ENCODE measurements at places on chromosomes 13 and 19.
A peak's percentile ranks its signal among the peaks of the same experiment; 100 is the strongest.

GRCh38 chr19:10620786-10621185 is 4.6 kb upstream of the SLC44A2 start:
- DNase-seq, result no peak

DNA sequence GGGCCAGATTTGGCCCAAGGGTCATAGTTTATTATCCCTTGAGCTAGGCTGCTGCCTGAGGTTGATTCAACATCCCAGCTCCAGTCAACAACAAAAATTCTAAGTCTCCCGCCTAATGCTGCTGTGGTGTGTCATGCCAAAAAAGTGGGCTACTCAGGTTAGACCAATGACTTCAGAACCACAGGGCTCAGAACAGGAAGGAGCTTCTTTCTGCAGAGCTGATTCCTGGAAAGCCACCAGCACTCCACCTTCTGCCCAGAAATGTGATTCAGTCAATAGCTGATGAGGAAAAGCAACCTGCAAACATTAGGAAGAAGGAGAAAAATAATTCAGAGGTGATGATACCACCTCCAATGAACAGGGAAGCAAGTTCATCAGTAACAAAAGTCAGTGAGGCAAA is 56.1 kb upstream of the SERPINE3 start:
- no peak for DNase-seq

GRCh38 chr19:47798904-47799266 is 5.5 kb downstream of the TPRX1 start:
- DNase-seq, result no peak

GRCh38 chr13:75985132-75985531 is 349.0 kb downstream of the LMO7 start:
- DNase-seq, result no peak

GRCh38 chr13:20465218-20465879 is 60.3 kb downstream of the CRYL1 start:
- no peak for DNase-seq

DNA sequence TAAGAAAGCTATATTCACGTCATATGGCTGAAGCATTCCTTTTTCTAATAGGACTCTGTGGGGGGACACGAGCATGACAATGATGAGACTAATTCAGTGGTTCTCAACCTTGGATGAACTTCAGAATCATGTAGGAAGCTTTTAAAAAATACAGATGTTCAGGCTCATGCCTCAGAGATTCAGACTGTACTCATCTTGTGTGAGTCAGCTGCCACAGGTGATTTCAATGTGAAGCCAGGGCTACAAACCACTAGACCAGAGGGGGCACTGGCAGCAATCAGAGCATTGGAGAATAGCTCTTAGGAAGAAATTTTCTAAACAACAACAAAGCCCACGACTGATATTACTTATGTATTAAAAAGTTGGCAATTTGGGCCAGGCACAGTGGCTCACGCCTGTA is 91.7 kb downstream of the SERP2 start:
- no peak for DNase-seq

- DNase-seq, result no peak
Observed at GRCh38 chr13:40933508-40934204, 85.5 kb downstream of the ELF1 start.

DNA sequence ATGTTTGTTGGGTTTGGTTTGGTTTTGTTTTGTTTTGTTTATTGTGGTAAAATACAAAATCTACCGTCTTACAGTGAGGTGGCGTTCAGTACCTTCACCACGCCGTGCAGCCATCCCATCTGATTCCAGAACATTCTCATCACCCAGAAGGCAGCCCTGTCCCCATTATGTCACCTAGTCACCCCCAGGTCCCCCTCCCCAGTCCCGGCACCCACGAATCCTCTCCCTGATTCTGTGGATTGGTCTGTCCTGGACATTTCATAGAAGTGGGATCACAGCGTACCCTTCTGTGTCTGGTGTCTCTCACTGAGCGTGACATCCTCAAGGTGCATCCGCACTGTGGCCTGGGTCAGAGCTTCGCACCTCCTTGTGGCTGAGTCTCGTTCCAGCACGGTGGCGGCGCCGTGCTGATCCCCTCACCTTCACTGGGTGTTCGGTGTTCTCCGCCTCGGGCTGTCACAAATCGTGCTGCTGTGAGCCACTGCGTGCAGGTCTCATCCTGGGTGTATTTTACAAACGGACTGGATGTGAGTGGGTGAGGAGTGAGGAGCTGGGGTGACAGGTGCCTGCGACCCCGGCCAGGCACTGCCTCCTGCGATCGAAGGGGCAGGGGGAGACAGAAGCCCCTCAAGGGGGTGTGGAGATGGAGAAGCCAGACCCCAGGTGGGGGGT is 580 bp upstream of the TEKTIP1 start:
- no peak for DNase-seq

DNA sequence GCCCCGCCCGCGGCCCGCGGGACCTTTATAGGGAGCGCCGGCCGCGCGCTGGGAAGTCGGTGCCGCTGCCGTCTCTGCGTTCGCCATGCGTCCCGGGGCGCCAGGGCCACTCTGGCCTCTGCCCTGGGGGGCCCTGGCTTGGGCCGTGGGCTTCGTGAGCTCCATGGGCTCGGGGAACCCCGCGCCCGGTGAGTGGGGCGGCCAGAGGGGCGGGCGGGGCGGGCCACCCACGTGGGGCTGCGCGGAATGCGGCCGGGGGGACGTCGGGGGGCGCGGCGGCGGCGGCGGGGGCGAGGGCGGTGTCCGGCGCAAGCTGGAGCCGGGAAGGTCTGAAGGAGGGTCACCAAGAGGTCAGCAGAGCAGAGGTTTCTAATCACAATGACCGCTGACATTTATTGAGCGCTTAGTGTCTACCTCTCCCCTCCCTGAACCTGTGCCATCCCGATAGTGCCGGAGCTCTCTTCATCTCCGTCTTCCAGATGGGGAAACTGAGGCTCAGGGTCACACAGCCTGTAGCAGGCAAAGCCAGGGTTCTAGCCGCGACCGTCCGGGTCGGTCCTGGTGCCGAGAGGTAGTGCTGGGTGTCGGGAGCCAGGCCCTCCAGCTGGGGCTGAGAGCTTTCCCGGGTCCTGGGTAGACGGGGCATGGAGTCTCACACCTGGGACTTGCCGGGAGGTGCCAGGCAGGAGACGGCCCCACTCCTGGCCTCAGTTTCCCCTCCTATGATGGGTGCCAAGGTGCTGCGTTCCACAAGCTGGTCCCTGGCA is at the start of gene FSTL3:
TSS of gene FSTL3 (plus strand) at position 54 of the 767 bp plus-strand sequence. CDS start at position 86, 32 bp downstream.
- no peak for DNase-seq

GRCh38 chr13:34360702-34361101 is 542.8 kb downstream of the RFC3 start:
- no peak for DNase-seq

DNA sequence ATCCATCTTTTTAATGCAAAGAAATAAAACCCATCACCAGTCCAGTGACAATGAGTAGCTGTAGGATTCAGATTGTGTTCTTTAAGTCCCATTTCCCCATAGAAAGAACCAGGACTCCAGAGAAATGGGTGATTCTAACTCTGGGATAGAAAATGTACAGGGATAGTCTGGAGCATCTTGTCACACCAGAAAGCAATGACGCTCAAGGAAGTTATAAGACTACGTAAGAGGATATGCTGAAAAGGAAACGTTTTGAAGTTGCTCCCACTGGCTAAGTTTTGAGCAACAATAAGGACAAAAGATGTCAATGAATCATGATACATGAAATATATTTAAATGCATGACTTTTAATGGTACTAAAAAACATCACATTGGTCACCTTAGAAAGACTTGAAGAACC is 360.1 kb downstream of the DLEU7 start:
- DNase-seq, result no peak

DNA sequence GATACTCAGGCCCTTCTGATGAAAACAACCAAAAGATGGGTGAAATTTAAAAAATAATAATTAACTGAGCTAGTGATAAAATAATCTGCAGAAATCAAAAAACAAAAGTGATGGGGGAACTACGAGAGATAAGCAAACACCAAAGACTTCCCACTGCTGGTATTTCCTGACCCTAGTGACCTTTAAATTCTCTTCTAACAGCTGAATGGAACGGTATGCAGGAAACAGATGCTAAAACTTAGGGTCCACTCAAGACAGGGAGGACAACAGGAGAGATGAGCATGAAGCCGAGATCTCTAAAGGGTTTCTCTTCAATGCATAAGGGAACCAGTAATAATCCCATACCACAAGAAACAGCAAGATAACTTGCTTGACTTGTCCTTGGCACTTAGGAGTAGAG is 50.8 kb downstream of the USP12 start:
- no peak for DNase-seq

DNA sequence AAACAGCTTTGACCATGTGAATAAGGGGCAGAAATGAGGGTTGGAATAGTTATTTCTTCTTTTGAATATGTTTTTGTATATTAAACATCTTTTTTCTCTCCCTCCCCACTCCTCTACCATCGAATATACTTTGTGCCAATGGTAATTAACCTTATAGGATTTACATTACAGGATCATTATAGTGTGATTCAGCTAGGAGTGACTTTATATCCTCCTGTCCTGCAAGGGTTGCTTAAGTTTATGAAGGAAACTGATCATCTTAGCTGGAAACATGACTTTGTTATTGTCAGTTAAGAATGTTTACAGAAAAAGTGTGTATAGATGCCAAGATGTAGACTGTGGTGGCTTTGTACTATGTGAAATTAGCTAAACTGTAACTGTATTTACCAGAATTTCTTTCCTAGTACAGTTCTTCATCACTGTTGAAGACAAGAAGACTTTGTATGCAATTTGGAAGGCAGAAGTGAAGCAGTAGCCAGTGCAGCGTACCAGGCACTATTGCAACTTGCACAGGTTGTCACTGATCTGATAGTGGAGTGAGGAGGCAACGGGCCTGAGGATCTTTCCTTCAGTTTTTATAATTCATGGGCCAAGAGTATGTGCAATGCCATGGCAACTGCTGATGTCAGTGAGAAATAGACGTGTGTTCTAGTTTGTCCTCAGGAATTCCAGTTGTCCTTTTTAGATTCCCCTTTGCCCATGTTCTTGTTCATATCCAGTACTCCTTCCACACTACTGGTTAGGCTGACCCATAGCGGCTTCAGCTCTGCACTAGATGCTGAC is 8.2 kb upstream of the PAN3 start:
- DNase-seq, result no peak

DNA sequence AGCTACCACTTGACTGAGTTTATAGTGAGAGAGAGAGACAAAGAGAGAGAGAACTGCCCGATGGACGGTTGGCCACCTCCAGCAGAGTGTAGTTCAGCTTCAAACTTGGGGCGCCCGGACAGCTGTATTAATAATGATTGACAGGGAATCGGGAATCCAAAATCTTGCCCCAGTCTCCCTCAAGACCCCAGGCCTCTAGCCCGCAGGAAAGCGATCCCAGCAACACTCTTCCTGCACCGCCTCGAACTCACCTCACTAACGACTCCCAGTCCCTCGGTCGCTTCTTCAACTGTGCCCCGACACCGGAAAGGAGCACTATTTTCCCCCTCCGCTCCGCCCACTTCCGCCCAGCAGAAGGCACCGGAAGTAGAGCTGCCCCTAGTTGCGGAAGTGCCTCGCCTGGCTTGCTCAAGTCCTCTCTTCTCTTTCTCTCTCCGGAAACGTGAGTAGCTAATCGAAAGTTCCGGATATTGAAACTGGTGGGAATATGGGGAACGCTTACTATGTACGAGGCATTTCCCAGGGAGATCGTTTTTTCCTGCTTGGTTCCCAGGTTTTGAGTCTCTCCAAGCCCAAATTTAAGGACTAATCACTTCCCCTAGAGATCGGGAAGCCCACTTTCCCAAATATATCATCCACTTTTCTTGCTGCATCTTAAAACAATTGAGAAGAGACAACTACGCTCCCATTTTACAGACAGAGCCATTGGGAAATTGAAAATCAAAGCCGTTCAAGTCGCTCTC is at the start of gene NOSIP:
TSS of gene NOSIP (minus strand) at position 293 of the 743 bp plus-strand sequence. CDS start 19,865 bp downstream, outside the sequence.
- peak; percentile 94 for DNase-seq

DNA sequence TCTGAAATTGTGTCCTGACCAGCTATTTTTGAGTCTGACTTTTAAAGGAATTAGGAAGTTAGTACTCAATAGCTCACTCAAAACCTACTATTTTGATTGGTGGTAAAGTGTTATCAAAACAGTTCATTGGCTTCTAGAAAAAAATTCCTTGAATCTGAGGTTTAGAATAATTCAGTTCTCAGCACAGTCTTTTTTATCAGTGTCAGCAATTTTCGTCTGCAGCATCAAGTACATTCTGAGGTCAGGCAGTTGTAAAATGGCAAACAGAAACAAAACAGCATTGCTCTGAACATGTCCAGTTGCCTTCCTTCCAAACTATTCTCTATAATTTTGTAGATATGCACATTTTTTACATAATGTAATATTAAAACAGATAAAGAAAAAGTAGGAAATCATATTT is 1644.1 kb downstream of the SLITRK5 start:
- DNase-seq, result no peak

DNA sequence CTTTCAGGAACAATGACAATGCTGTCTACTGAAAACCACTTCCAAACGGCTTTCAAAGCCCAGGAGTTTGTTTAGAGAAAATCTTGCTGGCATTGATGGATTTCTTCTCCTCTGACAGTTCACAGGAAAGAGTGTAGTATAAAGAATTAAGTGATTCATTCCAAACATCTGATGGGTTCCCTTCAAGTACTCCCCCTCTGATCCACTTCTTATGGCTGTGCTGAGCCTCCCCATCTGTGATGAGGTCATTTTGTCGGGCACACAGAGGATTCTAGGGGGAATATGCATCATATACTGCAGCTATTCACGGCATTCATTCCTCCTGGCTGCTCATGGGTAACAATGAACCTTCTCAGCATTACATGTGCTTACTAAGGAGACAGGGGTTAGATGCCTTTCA is 107.9 kb downstream of the RGCC start:
- DNase-seq, result no peak

- DNase-seq, result no peak
Observed at GRCh38 chr13:81568824-81569223, 1227.9 kb upstream of the SPRY2 start.

DNA sequence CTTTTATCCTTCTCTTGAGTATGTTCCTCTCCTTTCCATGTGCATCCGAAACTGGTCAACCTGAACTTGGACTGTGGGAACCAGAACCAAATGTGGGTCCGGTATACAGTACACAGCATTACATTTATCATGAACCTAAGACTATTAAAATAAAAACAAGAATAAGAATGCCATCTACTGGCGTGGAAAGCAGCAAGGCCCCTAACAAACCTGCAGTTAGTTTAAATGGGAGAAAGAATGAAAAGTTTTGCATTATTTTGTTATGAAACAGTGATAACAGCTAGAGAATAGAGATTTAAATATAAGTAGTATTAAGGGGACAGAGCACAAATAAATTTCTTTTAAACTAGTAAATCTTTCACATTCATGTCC is 159.5 kb downstream of the RBM26 start:
- DNase-seq, result no peak

- DNase-seq, result no peak
Observed at GRCh38 chr19:632579-633067, 714 bp downstream of the POLRMT start.
